Diencephalon (tissue), 1 donor: ENCODE measurements at places on chromosomes 1 and 21. TPM values are rescaled to one million over a fixed set of nuclear protein-coding genes. Genes with fewer than 3 reads are reported as not detected.

AKT3 gene
- 206 TPM for total RNA-seq

NPL gene
- 12.5 TPM for total RNA-seq

DENND2C gene
- total RNA-seq = 2.5 TPM

OR14K1 gene
- total RNA-seq = not detected

LRRC38 gene
- total RNA-seq = 0.46 TPM

FMO3 gene
- 1.2 TPM for total RNA-seq

SYCP1 gene
- not detected for total RNA-seq

CYYR1 gene
- 2.5 TPM for total RNA-seq

LYPD8 gene
- total RNA-seq = not detected

S100A4 gene
- 3.2 TPM for total RNA-seq

C1orf167 gene
- total RNA-seq = not detected

PLA2G2D gene
- total RNA-seq = not detected

AHDC1 gene
- 13.8 TPM for total RNA-seq

AGMAT gene
- 2.3 TPM for total RNA-seq

SV2A gene
- total RNA-seq = 183 TPM

METTL13 gene
- total RNA-seq = 18.5 TPM

CFHR5 gene
- not detected for total RNA-seq

SPRR2F gene
- total RNA-seq = not detected

CIART gene
- 6.5 TPM for total RNA-seq

LMX1A gene
- 3.7 TPM for total RNA-seq

CD247 gene
- total RNA-seq = 4.8 TPM

TTC39A gene
- total RNA-seq = 15.2 TPM

PTPRC gene
- 10.6 TPM for total RNA-seq

PLEKHO1 gene
- 39.9 TPM for total RNA-seq

RGS8 gene
- total RNA-seq = 135 TPM

F13B gene
- not detected for total RNA-seq

TDRD5 gene
- total RNA-seq = 4.6 TPM

CLEC20A gene
- total RNA-seq = not detected

HYI gene
- 30.4 TPM for total RNA-seq

AMY1A gene
- total RNA-seq = not detected

CLIC6 gene
- total RNA-seq = 2.1 TPM

LIX1L gene
- 23.5 TPM for total RNA-seq

RGSL1 gene
- total RNA-seq = not detected

MAN1C1 gene
- 11.1 TPM for total RNA-seq

CATSPERE gene
- 4.2 TPM for total RNA-seq

MORC3 gene
- 85.8 TPM for total RNA-seq

TMOD4 gene
- not detected for total RNA-seq

ADAM30 gene
- not detected for total RNA-seq

NPHP4 gene
- 14.5 TPM for total RNA-seq

ASAP3 gene
- total RNA-seq = 14.8 TPM

HENMT1 gene
- 37.8 TPM for total RNA-seq

TRAF3IP3 gene
- 0.46 TPM for total RNA-seq
